G401 (cell line): ENCODE measurements at places on chromosomes 4 and X.

DNA sequence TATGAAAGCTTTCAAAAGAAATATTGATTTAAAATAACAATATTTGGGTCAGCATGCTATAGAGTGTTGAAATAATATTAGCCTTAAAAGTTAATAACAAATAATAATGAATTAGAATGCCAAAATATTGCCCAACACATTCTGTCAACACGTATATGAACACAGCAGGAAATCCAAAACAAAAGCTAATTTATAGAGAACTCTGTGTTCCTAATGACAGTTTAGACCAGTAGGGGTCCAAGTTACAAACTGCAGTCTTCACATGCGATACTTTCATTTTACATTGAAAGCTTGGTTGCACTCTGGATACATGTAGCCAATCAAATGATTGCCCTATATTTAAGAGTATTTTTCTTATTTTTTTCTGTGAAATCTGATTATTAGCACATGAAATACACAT lies 274.4 kb downstream of the DCTD start:
- DNase-seq = no peak

GRCh38 chr4:178086320-178086719 lies 644.1 kb upstream of the AGA start:
- no peak for DNase-seq

GRCh38 chr4:165756836-165757235 lies 116.2 kb upstream of the TLL1 start:
- DNase-seq = peak; percentile 88

GRCh38 chr4:69878250-69878649 lies 18.3 kb upstream of the SULT1E1 start:
- DNase-seq = no peak

DNA sequence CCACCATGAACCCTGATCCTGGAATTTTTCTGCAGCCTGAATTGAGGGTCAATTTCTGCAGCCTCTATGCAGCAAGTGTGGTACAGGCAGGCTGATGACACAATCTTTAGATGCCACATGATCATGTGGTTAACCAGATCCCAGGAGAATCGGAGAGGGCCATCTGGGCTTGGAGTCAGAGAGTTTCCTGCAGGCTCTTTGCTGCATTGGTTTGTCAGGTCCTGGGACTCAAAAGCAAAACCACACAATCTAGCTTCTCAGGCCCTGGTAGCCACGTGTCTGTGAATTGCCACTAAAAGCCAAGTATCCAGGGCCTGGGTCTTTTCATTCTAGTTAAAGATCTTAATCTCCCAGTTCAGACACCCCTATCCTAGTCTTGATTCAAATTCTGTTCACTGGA lies 464.5 kb downstream of the BCOR start:
- no peak for DNase-seq

DNA sequence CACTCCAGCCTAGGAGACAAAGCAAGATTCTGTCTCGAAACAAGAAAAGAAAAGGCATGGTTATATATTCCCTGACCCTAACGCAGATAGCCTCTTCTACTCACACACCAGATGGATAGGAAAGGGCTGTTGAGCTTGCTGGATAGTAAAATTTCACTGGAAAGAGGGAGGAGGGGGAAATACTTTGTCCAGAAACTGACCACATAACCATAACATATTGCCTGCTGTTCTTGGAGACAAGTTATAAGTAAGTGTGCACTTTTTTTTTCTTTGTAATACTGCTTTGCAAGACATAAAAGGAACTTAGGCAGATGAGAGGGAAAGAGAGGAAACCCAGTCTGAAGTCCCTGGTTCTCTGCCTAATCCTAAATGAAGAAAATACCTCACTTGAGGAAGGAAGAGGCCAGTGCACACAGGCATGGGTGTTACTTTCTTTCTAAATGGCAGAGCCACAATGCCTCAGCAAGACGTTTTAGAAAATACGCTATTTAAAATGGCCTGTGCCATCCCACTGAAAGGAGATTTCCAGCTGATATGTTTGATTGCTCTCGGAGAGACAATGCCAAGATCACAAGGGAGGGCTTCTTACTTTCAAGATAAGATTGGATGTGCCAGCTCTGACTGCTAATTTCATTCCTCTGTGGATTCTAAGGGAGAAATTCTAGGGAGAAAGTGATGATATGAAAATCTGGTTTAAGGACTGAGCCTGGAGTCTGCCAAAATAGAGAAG lies 140.6 kb downstream of the DCTD start:
- no peak for DNase-seq
